ENCODE measurements at places on chromosomes 4 and X.

GRCh38 chr4:7358100-7358735 lies 76.5 kb downstream of the PSAPL1 start:
- no peak for DNase-seq

- DNase-seq = no peak
Observed at GRCh38 chr4:126991965-126992364, 640.8 kb upstream of the INTU start.

GRCh38 chr4:184329235-184329634 lies 111.6 kb upstream of the ENPP6 start:
- no peak for DNase-seq

DNA sequence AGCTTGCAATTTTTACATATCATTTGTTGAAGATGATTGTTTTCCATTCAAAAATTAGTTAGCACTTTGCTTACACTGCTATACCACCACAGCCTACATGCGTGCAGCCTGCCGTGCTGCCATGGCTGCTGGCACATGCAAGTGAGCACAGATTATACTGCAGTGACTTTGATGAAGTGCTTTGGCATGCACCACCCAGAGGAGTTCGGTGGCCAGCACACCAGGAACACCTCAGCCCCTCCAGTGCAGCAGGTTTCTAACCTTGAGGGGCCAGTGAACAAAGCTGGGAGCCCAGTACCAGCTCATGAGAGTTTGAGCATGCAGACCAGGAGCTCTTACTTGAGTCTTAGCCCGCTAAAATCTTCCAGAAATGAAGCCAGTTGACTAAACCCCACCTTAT lies 431.5 kb downstream of the DACH2 start:
- DNase-seq = no peak

- no peak for DNase-seq
Observed at GRCh38 chr4:8260656-8261111, 8.9 kb upstream of the HTRA3 start.

DNA sequence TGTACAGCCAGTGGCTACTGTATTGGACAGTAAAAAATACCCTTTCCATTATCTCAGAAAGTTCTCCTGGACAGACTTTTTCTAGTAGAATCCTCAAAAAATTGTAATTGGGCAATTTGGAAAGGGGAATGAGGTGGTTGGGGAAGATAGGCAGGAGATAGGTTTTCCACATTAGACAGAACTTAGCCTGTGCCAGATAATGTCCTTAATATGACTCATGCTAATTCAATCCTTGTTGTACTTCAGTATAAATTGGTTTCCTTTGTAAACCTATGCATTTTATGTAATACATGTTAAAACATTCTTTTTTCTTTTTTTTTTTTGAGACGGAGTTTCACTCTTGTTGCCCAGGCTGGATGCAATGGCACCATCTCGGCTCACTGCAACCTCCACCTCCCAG lies 8.9 kb downstream of the EIF4E start:
- no peak for DNase-seq

DNA sequence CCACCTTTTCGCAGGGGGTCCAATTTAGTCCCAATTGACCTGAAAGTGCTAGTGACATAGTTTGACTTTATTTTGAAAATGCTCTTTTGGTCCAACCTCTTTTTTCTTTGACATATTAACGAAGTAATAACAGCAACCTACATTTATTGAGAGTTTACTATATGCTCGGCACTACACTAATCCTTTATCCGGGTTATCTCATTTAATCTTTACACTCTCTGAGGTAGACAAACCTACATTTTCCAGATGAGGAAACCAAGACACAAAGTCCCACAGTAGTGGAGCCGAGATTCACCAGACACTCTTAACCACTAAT lies 307 bp upstream of the ATRX start:
- DNase-seq = no peak

DNA sequence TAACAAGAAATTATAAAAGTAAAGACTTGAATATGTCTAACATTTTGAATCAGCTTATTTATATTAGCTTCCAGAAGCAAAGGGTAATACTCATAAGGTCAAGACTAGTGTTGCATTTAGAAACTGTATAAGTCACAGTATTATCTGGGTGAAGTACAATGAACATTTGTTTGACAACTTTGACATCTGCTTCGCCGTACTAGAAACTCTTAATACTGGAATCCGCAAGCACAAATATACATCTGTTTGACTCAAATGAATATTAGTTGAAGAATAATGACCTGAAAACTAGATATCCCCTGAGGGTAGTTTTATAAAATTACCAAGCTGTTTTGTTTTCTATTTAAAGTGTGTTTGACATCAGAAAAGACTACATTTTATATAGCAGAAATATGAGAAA lies 135.4 kb upstream of the ATOH1 start:
- DNase-seq = no peak

DNA sequence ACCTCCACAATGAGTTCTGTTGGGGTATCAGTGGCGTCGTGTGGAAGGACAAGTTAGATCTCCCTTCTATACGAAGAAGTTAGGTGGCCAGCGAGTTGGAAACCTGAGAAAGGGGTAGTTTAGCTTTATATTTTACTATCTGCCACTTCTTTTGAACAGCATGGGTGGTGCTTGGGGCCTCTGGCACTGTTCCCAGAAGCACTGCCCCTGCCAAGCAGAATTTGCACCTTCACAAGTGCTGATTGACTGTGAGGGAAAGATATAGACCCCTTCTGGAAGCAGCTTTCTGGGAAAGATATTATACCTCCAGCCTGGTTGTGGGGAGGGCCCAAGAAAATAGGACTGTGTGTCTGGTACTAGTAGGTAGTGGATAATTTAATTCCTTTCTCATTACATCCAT lies 246.9 kb downstream of the FBXO8 start:
- no peak for DNase-seq

DNA sequence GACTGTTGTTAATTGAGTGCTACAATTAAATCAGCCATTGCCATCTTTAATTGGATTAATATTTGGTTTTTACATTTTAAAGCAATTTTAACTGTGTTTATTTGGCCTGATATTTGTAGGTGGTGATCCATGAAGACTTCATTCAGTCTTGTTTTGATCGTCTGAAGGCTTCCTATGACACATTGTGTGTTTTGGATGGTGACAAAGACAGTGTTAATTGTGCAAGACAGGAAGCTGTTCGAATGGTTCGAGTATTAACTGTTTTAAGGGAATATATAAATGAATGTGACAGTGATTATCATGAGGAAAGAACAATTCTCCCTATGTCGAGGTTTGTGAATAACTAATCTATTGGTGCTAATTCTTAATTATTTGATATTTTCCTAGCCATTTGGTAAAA lies 82.6 kb downstream of the USP9X start:
- DNase-seq = no peak

GRCh38 chrX:11778230-11778629 lies 20.2 kb downstream of the MSL3 start:
- no peak for DNase-seq

DNA sequence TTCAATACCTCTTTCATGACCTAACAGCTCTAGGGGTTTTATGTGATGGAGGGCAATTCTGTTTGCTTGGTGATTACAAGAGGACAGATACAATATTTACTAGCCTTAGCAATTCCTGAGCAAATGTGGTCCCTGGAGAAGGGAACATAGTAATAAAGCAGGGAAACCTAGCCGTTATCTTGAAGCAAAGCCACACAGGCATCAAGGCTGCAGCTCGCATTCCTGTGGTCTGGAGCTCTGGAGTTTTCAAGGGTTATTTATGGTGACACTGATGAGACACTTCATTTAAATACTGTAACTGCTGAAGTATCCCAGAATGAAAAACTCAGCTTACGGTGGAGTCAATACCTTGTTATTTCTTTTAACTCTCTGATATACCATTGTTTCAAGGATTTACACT lies 66.8 kb downstream of the AFF2 start:
- no peak for DNase-seq

DNA sequence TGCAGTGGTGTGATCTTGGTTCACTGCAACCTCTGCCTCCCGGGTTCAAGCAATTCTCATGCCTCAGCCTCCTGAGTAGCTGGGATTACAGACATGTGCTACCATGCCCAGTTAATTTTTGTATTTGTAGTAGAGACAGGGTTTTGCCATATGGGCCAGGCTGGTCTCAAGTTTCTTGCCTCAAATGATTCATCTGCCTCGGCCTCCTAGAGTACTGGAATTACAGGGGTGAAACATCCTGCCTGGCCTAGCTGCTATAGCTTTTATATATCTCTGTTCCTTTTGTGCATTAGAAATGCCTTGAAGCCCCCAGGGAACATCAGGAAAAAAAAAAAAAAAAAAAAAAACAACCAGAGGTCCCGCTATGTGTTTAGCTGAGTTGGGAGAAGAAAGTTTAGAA lies 34.8 kb downstream of the UBE2K start:
- no peak for DNase-seq

GRCh38 chr4:27692868-27693634 lies 832.4 kb downstream of the STIM2 start:
- DNase-seq = no peak

- DNase-seq = no peak
Observed at GRCh38 chr4:88752076-88752463, 54.4 kb upstream of the NAP1L5 start.

DNA sequence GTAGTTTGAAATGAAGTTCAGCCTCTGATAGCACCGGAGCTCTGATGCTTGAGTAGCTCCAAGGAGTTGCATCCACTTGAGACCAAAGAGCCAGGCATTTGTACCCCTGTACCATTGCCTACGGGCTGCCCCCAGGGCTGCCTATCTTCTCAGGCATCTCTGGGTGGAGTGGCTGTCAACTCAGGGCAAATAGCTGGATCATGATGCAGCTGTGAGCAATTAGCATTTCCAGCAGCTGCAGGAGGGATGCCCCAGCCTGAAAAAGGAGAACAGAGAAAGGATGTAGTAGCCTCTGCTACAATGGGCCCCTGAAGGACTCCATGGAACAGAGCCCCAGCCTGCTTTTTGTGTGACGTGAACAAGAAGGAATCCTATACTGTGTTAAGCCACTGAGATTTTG lies 492.6 kb downstream of the BCOR start:
- no peak for DNase-seq

GRCh38 chr4:11469650-11470437 lies 41.1 kb upstream of the HS3ST1 start:
- no peak for DNase-seq

DNA sequence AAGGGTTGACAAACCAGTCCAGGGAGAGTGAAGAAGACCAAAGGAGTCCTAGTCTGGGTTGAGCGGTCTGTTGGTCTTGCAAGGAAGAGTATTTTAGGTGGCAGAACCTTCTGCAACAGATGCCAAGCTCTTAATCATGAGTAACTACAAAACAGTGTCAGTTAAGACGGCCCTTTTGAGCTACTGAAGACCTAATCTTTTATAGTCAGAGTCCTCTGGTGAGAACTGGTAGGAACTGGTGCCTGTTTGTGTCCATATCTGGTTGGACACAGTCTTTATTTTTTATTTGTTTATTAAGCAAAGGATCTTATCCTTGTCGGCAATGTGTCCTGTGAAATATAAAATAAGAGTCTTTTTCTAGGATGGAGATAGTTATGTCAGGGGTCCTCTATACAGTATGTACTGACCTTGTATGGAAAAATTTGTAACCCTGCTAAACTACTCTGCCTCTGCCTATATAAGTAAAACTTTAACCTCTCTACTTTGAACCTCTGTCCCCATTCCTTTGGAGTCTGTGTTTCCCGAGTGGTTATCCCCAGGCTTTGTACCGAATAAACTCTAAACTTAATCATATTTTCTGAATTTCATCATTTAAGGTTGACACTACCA lies 47.1 kb downstream of the FAM13A start:
- DNase-seq = no peak

DNA sequence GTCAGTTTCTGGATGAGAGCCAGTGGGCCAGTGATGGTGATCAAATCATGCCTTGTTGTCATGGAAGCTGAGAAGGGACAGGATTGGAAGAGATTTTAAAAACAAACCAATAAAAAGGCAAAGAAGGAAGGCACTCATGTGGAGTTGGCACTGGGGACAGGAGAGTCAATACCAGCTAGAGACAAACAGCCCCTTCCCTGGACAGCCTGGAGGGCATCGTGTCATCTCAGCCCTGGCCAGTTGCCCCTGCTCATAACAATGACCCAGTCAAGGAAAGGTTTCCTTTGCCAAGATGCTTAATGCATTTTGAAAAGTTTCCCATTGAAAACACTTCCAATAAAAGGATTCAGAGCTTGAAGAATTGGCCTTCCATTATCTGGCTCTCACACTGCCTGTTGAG lies 55.5 kb downstream of the SCML1 start:
- no peak for DNase-seq

DNA sequence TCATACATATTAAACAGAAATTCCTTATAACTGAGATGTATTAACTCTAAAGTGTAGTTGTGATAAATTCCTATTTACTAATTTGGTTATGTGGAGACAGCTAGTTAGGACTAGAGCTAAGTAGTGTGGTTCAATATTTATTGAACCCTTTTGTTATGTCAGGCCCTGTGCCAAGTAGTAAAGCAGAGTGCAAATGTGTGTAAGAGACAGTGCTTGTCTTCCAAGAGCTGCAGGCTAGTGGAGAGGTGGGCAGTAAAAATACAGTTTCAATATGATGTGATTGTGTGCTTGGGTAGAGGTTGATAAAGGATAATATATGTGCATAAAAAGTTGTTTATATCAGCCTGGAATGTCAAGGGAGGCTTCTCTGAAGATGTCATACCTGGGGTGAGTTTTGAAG lies 80.0 kb downstream of the TBC1D19 start:
- DNase-seq = no peak

- DNase-seq = no peak
Observed at GRCh38 chr4:10225096-10225495, 108.5 kb upstream of the WDR1 start.

- no peak for DNase-seq
Observed at GRCh38 chr4:12137575-12137974, 708.9 kb upstream of the HS3ST1 start.

- no peak for DNase-seq
Observed at GRCh38 chr4:160562661-160563060, 1459.8 kb downstream of the RAPGEF2 start.

GRCh38 chr4:95939141-95939540 lies 99.2 kb downstream of the PDHA2 start:
- DNase-seq = no peak

DNA sequence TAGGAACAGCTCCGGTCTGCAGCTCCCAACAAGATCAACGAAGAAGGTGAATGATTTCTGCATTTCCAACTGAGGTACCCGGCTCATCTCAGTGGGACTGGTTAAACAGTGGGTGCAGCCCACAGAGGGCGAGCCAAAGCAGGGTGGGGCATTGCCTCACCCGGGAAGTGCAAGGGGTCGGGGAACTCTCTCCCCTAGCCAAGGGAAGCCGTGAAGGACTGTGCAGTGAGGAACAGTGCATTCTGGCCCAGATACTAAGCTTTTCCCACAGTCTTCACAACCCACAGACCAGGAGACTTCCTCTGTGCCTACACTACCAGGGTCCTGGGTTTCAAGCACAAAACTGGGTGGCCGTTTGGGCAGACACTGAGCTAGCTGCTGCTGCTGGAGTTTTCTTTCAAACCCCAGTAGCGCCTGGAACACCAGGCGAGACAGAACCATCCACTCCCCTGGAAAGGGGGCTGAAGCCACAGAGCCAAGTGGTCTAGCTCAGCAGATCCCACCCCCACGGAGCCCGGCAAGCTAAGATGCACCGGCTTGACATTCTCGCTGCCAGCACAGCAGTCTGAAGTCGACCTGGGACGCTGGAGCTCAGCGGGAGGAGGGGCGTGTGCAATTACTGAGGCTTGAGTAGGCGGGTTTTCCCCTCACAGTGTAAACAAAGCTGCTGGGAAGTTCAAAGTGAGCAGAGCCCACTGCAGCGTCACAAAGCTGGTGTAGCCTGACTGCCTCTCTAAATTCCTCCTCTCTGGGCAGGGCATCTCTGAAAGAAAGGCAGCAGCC lies 84.6 kb downstream of the THOC2 start:
- no peak for DNase-seq

GRCh38 chr4:122716825-122717448 lies 15.6 kb upstream of the BBS12 start:
- DNase-seq = peak; percentile 56

- no peak for DNase-seq
Observed at GRCh38 chr4:122119739-122120138, 32.4 kb upstream of the BLTP1 start.
